Esophagus squamous epithelium (tissue), 5 donors: ENCODE measurements at places on chromosomes 1 and 21.
A peak's percentile ranks its signal among the peaks of the same experiment; 100 is the strongest.

GRCh38 chr1:179298952-179299351 lies 5.4 kb downstream of the SOAT1 start:
- no peak overlapping the region for H3K4me3 ChIP-seq
- no peaks in the 10 kb centered on the region for H3K27me3 ChIP-seq
- DNase-seq: no peak
- no peaks in the 10 kb centered on the region for H3K36me3 ChIP-seq
- H3K27ac ChIP-seq: no peak overlapping the region

GRCh38 chr1:14726606-14727005 lies 128.1 kb downstream of the KAZN start:
- H3K27ac ChIP-seq: no peak overlapping the region
- H3K27me3 ChIP-seq: peaks cover 32% of the 10 kb centered on the region
- H3K4me3 ChIP-seq: no peak overlapping the region
- peaks cover under 1% of the 10 kb centered on the region for H3K4me1 ChIP-seq
- H3K36me3 ChIP-seq: no peaks in the 10 kb centered on the region
- DNase-seq: no peak

DNA sequence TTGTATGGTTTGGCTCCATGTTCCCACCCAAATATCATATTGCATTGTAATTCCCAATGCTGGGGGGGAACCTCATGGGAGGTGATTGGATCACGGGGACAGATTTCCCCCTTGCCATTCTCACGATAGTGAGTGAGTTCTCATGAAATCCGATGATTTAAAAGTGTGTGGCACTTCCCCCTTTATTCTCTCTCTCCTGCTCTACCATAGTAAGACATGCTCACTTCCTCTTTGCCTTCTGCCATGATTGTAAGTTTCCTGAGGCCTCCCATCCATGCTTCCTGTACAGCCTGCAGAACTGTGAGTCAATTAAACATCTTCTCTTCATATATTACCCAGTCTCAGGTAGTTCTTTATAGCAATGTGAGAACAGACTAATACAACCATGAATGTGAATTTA lies 211.6 kb upstream of the NR5A2 start:
- no peaks in the 10 kb centered on the region for H3K4me1 ChIP-seq
- H3K4me3 ChIP-seq: no peak overlapping the region
- no peaks in the 10 kb centered on the region for H3K27me3 ChIP-seq
- no peak for DNase-seq
- H3K36me3 ChIP-seq: no peaks in the 10 kb centered on the region

- peaks cover 8% of the 10 kb centered on the region for H3K27me3 ChIP-seq
- DNase-seq: no peak
- no peaks in the 10 kb centered on the region for H3K4me1 ChIP-seq
- no peaks in the 10 kb centered on the region for H3K36me3 ChIP-seq
- H3K27ac ChIP-seq: no peak overlapping the region
Observed at GRCh38 chr21:37909936-37910335, 6.3 kb downstream of the KCNJ6 start.

DNA sequence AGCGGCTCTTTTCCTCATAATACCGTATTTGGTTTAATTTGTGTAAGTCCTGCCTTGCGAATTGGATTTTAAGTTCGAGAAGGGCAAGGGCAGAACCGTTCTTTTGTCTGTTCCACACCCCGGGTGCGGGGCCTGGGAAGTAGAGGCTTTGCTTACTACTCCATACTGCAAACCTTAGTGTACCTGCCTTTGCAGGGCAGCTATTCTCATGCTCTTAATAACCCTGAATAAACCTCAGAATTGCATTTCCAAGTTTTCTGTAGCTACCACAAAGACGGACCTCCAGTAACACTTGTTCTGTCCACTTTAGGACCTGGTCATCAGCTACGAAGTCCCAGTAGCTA lies 657 bp upstream of the HNRNPU start:
- peaks cover 9% of the 10 kb centered on the region for H3K4me1 ChIP-seq
- no peaks in the 10 kb centered on the region for H3K27me3 ChIP-seq
- peaks cover 11% of the 10 kb centered on the region for H3K36me3 ChIP-seq
- DNase-seq: peak; percentile 7

- no peaks in the 10 kb centered on the region for H3K27me3 ChIP-seq
- no peak overlapping the region for H3K4me3 ChIP-seq
- H3K27ac ChIP-seq: no peak overlapping the region
- H3K4me1 ChIP-seq: no peaks in the 10 kb centered on the region
Observed at GRCh38 chr21:34766862-34767261, 98.1 kb downstream of the CLIC6 start.

- DNase-seq: no peak
- H3K4me1 ChIP-seq: peaks cover 30% of the 10 kb centered on the region
- H3K4me3 ChIP-seq: no peak overlapping the region
- H3K27ac ChIP-seq: no peak overlapping the region
- H3K36me3 ChIP-seq: no peaks in the 10 kb centered on the region
- no peaks in the 10 kb centered on the region for H3K27me3 ChIP-seq
Observed at GRCh38 chr1:223253916-223254315, 110.1 kb downstream of the SUSD4 start.

GRCh38 chr1:206495493-206496046 lies 11.8 kb upstream of the RASSF5 start:
- no peak overlapping the region for H3K4me3 ChIP-seq
- H3K36me3 ChIP-seq: no peaks in the 10 kb centered on the region
- H3K27me3 ChIP-seq: no peaks in the 10 kb centered on the region

GRCh38 chr1:28591708-28592320 lies at the start of gene RAB42:
RAB42 (plus strand) TSS chr1:28592265; CDS start chr1:28592512, 247 bp downstream.
- peak within 1 kb of the TSS; percentile 21 for H3K27ac ChIP-seq
- H3K4me1 ChIP-seq: peaks cover 25% of the 10 kb centered on the region
- peak within 1 kb of the TSS; percentile 42 for H3K4me3 ChIP-seq

DNA sequence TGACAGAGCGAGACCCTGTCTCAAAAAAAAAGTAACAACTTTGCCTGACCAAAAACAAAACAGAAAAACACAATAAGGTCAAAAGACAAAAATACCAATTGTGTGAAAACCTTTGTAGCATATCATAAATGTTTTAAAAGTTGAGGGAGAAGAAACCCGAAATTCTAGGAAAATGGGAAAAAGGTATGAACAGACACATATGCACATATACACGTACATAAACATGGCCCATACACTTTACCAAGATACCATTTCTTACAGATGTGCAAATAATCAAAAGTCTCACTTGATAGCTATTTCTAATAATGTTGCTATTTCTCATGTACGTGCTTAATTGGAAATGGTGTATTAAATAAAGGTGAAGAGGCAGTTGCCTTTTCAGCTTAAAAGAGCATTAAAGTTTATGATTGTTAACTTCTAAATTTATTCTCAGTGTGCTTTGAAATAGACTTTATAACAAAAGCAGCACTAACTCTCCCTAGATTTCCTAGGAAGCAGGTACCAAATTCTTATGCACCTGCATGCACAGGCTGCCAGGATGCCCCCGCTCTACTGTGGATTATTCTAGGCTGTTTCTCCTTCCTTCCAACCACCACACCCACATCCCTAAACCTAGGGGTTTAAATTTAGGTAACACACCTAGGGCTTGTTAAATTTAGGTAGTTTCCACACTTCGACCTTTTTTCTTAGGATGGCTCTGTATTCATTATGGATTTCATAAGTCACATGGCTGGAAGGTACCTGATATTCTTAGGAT lies 33.8 kb downstream of the ADARB1 start:
- H3K27ac ChIP-seq: no peak overlapping the region
- H3K4me1 ChIP-seq: peaks cover 58% of the 10 kb centered on the region
- H3K36me3 ChIP-seq: no peaks in the 10 kb centered on the region
- no peaks in the 10 kb centered on the region for H3K27me3 ChIP-seq
- no peak overlapping the region for H3K4me3 ChIP-seq
- DNase-seq: no peak

GRCh38 chr1:155910621-155911121 lies 478 bp downstream of the RIT1 start:
- H3K36me3 ChIP-seq: peaks cover 12% of the 10 kb centered on the region
- no peaks in the 10 kb centered on the region for H3K27me3 ChIP-seq
- peaks cover 9% of the 10 kb centered on the region for H3K4me1 ChIP-seq
- H3K4me3 ChIP-seq: peak overlapping the region; percentile 89

DNA sequence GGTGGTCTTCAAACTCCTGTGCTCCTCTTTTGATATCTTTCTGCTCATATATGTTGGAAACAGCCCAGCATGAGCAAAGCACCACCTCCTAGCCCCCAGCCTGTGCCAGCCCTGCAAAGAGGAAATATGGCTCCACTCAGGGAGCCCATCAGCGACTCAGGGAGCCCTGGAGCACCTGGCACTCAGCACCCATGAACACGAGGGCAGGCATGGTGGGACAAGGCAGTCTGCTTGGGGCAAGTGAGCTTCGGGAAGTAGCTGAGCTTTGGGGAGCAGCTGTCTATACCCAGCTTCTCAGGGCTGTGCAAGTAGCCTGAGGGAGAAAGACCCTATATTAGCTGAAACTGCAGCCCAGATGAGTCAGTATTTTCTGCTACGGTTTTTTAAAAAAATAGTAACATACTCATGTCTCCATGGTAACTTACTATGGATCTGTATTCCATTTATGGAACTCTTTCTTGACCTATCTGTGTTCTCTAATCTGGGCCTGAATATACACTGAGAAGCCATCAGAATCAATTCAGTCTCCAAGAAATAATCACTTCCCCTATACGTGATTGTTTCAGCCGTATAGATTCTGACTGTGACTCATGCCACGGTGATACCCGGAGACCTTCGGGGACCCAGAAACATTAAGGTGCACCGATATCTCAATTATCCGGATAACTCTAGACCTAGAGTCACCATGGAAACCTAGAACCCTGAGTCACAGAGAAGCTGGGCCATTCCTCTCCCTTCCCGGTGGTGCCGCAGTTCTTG lies 1.5 kb upstream of the ETS2 start:
- H3K27ac ChIP-seq: peak overlapping the region; percentile 100
- no peaks in the 10 kb centered on the region for H3K27me3 ChIP-seq
- peaks cover 74% of the 10 kb centered on the region for H3K4me1 ChIP-seq
- no peak for DNase-seq
- H3K4me3 ChIP-seq: peak overlapping the region; percentile 99

DNA sequence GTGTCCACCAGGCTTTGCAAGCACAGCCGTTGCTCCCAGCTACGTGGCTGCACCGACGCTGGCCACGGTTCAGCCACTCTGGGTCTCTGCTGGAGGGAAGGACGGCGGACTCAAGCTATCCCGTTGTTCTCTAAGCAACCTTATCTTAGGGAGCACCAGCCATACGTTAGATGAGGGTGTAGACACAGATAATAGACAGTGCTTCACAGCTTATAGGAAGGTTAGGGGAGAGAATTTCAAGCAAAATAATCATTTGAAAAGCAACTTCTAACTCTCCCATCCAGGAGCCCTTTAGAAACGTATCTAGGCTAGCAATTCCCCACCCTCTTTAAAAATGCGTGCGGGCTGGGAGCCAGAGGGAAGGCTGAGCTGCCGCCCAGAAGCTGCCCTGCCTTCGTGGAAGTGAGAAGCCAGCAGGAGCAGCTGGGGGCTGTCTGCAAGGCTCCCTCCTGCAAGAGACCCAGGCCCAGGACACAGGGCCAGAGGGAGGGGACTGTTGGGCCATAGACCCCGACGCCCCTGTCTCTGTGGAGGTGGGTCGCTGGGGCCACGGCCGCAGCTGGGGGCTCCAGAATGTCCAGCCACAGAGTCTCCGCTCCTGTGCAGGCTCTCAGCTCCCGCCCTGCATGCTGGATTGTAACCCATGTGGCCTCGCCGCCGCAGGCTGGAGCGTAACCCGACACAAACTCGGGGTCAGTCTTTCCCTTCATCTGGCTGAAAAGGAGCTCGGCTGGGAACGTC lies 31.2 kb upstream of the COL6A2 start:
- no peak for DNase-seq
- H3K4me3 ChIP-seq: no peak overlapping the region
- H3K36me3 ChIP-seq: no peaks in the 10 kb centered on the region

GRCh38 chr1:35668506-35668905 lies 27.2 kb upstream of the PSMB2 start:
- H3K27ac ChIP-seq: no peak overlapping the region
- no peak overlapping the region for H3K4me3 ChIP-seq
- H3K36me3 ChIP-seq: no peaks in the 10 kb centered on the region
- H3K4me1 ChIP-seq: no peaks in the 10 kb centered on the region
- no peak for DNase-seq

GRCh38 chr1:2127187-2128145 lies 67.1 kb downstream of the FAAP20 start:
- H3K27ac ChIP-seq: no peak overlapping the region
- peaks cover 4% of the 10 kb centered on the region for H3K4me1 ChIP-seq
- DNase-seq: no peak
- H3K4me3 ChIP-seq: no peak overlapping the region

GRCh38 chr1:31760471-31761470 lies 3.4 kb downstream of the ADGRB2 start:
- DNase-seq: no peak
- H3K27me3 ChIP-seq: peaks cover 12% of the 10 kb centered on the region
- H3K4me3 ChIP-seq: peak overlapping the region; percentile 22
- H3K27ac ChIP-seq: peak overlapping the region; percentile 17
- H3K4me1 ChIP-seq: peaks cover 28% of the 10 kb centered on the region

GRCh38 chr21:21241391-21241790 lies 243.2 kb downstream of the NCAM2 start:
- no peak overlapping the region for H3K27ac ChIP-seq
- no peak for DNase-seq
- H3K4me1 ChIP-seq: no peaks in the 10 kb centered on the region
- no peaks in the 10 kb centered on the region for H3K36me3 ChIP-seq
- no peaks in the 10 kb centered on the region for H3K27me3 ChIP-seq

- no peak for DNase-seq
- no peaks in the 10 kb centered on the region for H3K36me3 ChIP-seq
- H3K27ac ChIP-seq: no peak overlapping the region
- H3K4me3 ChIP-seq: no peak overlapping the region
Observed at GRCh38 chr1:163450986-163451385, 129.2 kb downstream of the NUF2 start.

- peak; percentile 46 for DNase-seq
- no peaks in the 10 kb centered on the region for H3K27me3 ChIP-seq
Observed at GRCh38 chr1:63522891-63523728, at the start of the genes EFCAB7 and ITGB3BP. EFCAB7 (plus strand) TSS chr1:63523525; CDS start chr1:63525573, 2,048 bp downstream. ITGB3BP (minus strand) TSS chr1:63523225; CDS start chr1:63523133, 92 bp downstream.

GRCh38 chr1:245110406-245110805 lies 44.4 kb upstream of the KIF26B start:
- no peaks in the 10 kb centered on the region for H3K36me3 ChIP-seq
- H3K4me1 ChIP-seq: no peaks in the 10 kb centered on the region
- H3K4me3 ChIP-seq: no peak overlapping the region
- no peak overlapping the region for H3K27ac ChIP-seq

- no peaks in the 10 kb centered on the region for H3K27me3 ChIP-seq
- DNase-seq: no peak
- no peaks in the 10 kb centered on the region for H3K4me1 ChIP-seq
- no peak overlapping the region for H3K4me3 ChIP-seq
- no peak overlapping the region for H3K27ac ChIP-seq
Observed at GRCh38 chr1:30656171-30656940, 67.0 kb downstream of the MATN1 start.

DNA sequence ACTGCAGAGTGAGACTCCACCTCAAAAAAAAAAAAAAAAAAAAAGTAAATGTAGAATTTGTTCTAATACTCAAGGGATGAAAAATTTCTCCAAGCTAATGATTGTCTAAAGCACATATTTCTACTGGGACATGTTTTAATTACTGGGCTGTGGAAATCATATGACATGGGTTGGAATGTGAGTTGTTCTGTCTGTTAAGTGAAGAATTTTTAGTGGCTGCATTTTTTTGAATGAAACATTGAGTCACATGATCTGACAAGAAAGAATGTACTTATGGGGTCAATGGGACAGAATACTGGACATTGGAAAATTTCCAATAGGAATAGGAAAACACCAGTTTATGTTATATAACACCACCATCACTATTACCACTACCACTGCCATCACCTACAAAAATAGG lies 123.8 kb upstream of the IVNS1ABP start:
- H3K27me3 ChIP-seq: no peaks in the 10 kb centered on the region
- no peaks in the 10 kb centered on the region for H3K36me3 ChIP-seq
- H3K4me3 ChIP-seq: no peak overlapping the region
- DNase-seq: no peak

- no peak overlapping the region for H3K27ac ChIP-seq
- H3K36me3 ChIP-seq: no peaks in the 10 kb centered on the region
- no peak overlapping the region for H3K4me3 ChIP-seq
- H3K4me1 ChIP-seq: no peaks in the 10 kb centered on the region
- DNase-seq: no peak
Observed at GRCh38 chr1:151494741-151495281, 16.4 kb upstream of the CGN start.
